ENCODE measurements at places on chromosomes 16 and 17.

DNA sequence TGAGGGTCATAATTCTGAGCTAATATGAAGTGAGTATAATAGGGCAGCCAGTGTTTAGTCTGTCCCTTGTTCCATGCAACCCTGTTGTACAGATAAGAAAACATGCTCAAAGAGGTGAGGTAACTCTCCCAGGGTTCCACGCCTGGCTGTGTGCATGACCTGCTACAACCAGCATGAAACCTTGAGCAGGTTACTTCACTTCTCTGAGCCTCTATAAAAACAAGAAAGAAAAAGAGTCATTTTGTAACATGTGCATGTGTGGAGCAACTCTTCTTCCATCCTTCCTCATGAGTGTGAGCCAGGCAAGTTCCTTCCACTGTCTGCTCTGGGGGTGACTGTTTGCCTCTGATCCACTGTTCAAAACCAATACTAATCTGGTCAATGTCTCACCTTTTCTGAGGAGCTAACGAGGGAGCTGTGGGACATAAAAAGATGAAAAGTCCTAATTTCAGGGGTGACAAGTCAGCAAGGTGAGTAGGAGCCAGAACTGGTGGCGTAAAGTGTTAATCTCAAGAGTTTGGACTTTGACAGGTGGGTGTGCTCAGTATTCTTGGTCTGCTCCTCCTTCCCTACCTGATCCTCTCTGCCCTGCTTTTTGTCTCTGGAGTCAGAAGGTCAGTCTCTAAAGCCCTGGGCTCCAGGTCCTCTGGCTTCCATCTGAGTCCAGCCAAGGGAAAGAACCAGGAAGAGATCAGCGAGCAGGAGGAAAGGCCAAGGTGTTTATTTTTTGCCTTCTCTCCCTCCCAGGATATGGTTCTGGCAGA, 21.5 kb downstream of the GFOD2 start:
- no peak for DNase-seq

DNA sequence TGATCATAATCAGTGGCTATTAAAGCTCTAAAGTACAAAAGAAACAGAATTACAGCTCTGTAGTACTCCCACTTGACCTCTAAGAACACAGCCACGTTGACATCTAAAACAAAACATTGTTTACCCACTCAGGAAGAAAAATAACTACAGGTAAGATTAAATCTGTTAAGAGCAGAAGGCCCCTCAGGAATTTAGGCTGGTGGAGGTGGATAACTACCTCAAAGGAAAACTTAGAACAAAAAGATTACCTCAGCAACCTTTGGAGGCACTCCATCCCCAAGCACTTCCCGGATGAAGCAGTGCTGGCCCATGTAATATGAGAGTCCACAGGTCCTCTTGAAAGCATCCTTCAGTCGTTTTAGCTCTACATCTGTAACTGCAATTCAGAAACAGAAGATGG, 46.7 kb downstream of the USP32 start:
- DNase-seq: no peak

DNA sequence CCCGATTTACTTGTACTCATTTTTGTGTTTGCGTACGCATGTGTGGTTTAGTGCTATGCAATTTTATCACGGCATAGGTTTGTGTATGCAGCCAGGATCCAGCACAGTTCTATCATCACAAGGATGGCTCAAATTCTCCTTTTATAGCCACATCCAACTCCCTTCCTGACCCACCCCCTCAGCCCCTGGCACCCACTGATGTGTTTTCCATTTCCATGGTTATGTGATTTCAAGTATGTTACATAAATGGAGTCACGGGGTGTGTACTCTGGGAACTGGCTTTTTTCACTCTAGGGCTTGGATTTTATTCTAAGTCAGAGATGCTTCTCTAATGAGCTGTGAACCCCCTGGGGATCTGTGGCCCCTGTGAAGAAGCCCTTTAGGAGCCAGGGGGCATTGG, 16.8 kb downstream of the IL4R start:
- no peak for DNase-seq

DNA sequence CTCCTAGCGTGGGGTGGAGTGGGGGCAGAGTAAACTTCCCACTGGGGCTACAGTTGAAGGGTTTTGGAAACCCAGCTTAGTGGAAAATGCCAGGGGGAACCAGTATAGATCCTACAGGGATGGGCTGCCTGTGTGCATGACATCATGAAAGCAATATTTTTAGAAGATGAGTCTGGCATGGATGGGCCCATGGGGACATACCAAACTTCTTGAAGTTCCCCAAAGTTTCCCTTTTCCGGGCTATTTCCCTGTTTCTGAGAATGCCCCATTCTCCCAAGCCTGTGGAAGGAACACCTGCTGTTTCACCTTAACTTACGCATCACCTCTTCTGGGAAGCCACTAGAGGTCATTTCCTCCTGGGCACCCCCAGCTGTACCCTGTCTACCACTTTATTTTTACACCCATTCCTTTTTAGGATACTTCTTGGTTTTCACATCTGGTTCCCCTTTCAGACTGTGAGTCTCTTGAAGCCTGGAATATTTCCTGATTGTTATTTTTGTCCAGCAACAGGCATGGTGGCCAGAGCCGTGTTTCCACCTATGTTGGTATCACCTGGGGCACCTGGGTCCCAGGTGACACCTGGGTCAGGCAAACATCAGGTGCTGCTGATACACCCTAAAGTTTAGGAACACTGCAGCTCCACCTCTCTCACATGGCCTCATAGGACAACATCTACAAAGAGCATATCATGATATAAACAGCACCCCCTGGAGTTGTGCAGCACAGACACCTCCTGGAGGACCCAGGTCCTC, 9.8 kb downstream of the SOCS3 start:
- DNase-seq: no peak

DNA sequence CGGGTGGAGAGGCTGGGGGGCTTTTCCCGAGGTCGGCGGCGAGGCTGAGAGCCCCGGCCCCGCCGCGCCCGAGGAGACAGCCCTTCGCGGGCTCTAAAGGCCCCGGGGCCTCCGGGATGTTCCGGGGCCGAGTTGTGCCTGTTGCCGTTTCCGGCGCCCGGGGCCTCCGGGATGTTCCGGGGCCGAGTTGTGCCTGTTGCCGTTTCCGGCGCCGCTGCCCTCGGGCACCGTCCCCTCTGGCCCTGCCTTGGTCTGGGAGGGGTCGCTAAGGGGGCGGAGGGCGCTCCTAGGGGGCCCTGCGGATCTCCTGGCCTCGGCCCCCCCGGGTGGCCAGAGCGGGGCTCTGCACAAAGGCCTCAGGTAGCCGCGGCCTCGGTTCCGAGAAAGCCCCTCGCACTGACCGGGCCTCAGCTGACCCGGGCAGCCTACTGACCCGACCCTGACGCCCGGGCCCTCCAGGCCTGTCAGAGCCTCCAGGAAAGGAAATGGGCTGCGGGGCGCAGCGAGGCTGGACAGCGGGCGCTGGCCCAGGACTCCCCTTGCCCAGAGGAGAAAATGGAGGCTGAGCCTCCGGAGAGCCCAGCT, 24.2 kb downstream of the ACTG1 start:
- DNase-seq: no peak

DNA sequence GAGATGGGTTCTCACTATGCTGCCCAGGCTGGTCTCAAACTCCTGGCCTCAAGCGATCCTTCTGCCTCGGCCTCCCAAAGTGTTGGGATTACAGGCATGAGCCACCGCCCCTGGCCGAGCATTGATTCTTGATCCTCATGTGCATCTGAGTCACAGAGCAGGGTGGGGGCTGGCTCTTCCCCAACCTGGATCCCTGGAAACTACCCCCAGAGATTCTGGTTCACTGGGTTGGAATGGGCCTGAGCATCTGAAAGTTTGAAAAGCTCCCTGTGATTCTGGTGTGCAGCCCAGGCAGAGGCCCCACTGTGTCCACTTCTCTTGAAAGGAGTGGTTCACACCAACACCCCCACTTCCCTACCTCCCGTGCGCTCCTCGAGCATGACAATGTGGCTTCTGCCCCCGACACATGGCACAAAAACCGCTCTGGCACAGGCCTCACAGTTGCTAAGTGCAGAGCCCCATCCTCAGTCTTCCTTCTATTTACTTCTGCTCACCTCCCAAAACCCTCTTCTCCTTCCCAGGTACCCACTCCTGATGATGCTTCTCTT, 4.6 kb downstream of the QPRT start:
- no peak for DNase-seq

DNA sequence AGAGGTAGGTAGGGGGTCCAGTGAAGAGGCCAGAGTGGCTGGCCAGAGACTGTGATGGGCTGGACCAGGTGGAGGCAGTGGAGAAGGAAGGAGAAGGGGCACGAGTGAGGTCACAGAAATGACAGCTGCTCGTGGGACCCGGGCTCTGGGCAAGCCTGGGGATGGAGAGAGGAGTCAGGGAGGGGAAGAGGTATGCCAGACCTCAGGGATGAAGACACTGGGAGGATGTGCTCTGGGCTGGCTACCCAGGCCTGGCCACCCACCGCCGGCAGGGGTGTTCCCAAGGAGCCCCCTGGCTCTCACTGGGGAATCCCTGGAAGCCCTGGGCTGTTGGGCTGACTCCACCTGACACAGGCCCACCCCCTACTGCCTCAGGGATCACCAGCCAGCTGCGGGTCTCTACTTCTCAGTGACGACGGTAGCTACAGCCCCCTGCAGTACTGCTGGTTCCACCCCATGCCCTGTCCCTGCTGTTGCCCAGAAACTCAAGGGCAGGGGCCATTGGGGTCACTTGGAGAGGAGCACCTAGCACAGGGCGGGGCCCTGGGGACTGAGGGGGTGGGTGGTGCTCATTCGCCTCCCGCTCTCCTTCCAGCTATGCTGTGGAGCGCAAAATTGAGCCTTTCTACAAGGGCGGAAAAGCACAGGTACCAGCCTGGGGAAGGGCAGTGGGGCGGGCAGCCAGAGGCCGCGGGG, 1.8 kb downstream of the TBL3 start:
- no peak for DNase-seq

- no peak for DNase-seq
Observed at GRCh38 chr17:44176257-44176656, 5.8 kb downstream of the ASB16 start.

DNA sequence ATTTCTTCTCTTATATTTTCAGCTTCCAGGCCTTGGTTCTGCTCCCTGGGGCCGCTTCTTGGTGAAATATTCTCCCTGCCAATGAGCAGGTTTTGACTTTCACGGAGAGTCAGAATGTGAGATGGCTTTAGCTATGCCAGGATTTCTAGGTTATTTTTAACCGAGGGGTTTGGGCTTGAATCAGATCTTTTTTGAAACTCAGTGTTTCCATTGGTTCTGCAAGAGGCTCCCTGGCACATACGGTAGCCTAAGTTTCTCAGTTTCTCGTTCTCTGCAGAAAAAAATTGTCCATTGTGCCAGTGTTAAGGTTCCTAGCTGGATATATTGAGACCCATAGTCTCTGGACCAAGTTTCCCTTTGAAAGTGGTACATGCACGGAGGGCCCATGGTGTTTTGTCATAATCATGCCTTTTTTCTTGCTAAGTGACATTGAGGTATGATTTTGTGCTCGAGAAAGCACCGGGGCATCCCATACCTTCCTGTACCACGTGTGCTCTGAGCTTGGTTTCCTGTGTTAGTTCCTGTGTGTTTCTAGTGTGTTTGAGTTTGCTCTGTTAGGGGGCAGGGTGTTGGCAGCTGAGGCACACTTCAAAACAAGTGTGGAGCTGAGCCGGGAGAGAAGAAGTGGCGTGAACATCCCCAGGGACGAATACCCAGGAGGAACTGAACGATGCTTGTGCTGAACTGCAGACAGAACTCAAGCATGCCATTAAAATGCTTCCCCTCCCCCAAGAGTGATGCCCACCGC, 127.2 kb downstream of the HS3ST3B1 start:
- no peak for DNase-seq

DNA sequence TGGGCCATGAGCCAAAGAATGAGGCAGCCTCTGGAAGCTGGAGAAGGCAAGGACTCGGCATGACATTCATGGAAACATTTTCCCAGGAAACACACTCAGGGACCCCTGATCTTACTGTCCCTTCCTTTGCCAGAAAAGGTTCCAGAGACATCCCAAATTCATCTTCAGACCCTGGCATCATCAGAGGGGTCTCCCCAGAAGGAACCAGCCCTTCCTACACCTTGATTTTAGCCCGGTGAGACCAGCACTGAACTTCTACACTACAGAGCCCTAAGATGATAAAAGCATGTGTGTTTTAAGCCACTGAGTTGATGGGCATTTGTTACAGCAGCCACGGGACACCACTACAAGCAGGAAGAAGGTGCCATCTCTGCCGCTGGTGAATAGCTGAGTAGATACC, 262.3 kb downstream of the C16orf95 start:
- DNase-seq: no peak

GRCh38 chr17:1197379-1197778, 17.6 kb upstream of the ABR start:
- DNase-seq: no peak

GRCh38 chr17:65182233-65182632, 45.1 kb downstream of the RGS9 start:
- no peak for DNase-seq

DNA sequence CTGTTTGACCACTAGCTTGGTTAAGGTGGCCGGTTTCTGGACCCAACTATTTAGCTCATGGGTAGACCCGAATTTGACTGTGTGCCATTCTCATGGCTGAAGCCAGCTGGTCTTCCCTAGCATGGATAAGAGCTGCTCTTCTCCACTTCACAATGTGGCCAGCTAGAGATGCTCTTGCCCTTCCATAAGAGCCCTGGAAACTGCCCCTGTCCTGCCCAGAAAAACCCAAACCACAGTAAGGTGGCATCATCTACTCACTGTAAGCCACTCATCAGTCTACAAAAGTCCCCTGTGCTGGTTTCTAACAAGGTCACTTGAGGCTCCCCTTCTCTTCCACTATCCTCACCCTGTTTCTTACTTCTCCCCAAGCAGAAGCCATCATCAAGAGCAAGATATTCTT, 165.1 kb downstream of the HS3ST2 start:
- DNase-seq: no peak

- no peak for DNase-seq
Observed at GRCh38 chr16:56341656-56342399, 83.5 kb downstream of the AMFR start.

GRCh38 chr16:46961373-46962353, 11.8 kb downstream of the DNAJA2 start:
- DNase-seq: no peak

DNA sequence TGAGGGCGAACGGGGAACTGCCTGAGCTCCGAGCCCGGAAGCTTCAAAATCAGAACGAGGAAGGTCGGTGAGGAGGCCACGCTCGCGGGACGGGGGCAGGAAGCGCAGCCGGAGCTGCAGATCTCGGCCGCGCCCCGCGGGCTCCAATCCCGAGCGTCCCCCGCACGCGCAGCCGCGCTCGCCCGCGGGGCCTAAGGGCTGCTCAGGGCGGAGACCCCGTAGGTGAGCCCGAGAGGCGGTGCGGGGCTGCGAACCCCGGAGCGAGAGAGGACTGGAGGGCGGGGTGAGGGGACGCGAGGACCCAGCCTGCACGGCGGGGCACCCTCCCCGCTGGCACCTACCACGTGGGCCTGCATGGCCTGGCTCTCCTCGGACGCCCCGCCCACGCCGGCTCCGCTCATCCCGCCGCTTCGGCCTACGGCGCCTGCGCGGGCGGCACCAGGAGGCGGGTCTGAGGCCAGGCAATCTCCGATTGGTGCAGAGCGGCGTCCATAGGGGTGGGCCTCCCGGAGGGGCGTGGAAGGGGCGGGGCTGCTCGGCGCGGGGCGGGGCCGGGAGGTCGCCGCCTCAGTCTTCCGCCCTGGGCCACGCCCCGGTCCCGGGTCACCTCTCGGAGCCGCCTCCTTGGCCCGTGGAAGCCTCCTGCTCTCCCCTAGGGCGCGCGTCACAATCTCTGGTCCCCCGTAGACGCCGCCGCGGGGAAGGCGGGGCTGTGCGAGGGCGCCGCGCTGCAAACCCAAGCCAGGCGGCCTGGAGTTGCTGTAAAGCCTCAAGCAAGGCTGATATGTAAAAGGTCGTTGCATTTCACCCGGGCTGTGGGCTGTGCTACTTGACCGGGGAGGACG, 27.8 kb upstream of the METRNL start:
- DNase-seq: peak; percentile 100

- no peak for DNase-seq
Observed at GRCh38 chr16:23227529-23227928, 45.0 kb downstream of the SCNN1G start.
